AG09319 (cell line): ENCODE measurements at places on chromosomes 5 and 9.

DNA sequence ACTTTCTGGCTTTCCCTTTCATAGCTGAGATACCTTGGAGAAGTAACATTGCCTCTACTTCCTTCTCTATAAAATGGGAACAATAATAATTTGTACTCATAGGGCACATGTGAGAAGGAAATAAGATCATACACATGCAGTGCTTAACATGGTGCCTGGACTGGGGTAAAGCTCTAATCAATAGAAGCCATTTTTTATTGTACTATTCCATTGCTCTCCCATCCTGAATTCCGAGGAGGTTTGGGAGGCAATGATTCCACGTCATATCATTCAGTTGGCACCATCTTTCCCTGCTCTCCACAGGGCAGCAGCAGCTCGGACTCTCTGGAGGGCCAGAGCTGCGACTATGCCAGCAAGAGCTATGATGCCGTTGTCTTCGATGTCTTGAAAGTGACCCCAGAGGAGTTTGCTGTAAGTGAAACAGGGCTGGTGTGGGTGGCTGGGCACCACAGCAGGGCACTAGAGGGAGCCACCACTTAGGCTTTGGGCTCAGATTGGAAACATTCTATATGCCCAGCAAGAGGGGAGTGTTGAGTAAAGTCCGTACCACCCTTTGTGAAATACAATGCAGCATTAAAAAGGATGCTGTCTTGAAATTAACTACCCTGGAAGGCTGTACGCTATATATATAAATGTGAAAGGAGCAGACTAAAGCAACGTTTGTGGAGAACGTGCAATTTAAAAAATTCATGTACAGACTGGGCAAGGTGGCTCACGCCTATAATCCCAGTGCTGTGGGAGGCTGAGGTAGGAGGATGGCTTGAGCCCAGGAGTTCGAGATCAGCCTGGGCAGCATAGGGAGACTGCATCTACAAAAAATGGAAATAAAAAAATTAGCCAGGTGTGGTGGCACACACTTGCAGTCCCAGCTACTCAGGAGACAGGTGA, 51.2 kb downstream of the RALGPS1 start:
- DNase-seq = peak; percentile 37

DNA sequence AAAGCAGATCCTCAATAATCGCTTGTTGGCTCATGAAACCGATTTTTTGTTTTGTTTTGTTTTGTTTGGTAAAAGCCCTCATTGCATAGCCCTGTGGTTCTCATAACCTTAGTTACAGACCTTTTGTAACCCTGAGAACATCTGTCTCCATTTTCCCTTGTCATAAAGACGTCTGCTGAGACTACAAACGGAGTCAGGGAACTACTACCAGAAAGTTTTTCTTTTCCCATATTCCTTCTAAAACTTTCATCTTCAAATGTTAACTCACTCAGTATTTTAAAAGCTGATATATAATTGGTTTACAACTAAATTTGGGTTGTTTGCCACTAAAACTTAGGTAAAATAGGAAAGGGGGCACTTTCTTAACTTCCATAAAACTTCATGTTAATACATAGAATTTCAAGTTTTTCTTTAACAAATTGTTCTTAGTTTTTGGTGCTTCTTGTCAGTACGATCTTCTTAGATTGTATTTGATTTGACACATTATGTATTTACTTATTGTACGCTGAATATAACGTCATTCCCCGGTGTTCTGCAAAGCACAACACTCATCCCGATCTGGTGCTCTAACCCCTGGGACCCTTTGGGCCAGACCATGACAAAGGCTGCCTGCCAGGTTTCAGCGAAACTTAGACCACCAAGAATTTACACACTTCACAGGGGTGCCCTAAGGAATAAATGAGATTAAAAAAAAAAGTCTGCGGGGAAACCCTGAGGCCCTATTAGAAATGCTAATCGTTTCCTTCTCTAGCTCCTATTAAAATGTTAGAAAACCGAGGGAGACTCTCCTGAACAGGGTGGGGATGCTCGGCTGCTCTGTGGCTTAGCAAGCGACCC, 1.1 kb upstream of the ANP32B start:
- no peak for DNase-seq

GRCh38 chr5:95417971-95418370, 26.8 kb downstream of the FAM81B start:
- DNase-seq = no peak

GRCh38 chr9:34271265-34272006, 57.6 kb downstream of the KIF24 start:
- no peak for DNase-seq

DNA sequence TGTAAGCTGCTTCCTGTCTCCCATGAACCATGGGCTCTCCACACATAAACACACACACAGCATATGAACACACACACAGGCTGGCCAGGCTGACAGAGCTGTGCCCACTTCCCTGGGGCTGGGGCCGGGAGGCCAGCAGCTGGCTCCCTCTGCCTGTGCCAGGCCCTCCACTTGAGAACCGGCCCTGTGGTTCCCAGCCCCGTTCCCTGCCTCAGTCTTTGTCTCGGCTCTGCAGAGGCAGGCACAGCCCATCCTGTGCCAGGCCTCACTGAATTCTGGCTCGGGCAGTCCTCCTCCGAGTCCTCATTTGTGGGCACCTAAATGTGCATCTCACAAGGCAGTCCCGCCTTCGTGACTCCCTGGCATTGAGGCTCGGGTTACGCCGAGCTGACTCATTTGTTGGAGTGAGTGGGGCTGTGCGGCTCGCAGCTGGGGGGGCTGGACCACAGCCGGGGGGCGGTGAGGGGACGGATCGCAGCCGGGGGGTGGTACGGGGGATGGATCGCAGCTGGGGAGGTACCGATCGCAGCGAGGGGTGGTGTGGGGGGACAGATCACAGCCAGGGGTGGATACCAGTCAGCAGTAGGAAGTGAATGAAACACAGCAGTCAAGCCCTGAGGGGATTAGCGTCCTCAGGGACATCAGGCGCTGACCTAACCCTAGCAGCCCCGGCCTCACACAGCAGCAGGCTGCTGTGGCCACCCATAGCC, 72.3 kb downstream of the PSMB7 start:
- DNase-seq = peak; percentile 75

GRCh38 chr5:143065185-143065965, 295.2 kb downstream of the ARHGAP26 start:
- DNase-seq = peak; percentile 78

- no peak for DNase-seq
Observed at GRCh38 chr9:77554586-77555105, 93.5 kb downstream of the GNA14 start.

DNA sequence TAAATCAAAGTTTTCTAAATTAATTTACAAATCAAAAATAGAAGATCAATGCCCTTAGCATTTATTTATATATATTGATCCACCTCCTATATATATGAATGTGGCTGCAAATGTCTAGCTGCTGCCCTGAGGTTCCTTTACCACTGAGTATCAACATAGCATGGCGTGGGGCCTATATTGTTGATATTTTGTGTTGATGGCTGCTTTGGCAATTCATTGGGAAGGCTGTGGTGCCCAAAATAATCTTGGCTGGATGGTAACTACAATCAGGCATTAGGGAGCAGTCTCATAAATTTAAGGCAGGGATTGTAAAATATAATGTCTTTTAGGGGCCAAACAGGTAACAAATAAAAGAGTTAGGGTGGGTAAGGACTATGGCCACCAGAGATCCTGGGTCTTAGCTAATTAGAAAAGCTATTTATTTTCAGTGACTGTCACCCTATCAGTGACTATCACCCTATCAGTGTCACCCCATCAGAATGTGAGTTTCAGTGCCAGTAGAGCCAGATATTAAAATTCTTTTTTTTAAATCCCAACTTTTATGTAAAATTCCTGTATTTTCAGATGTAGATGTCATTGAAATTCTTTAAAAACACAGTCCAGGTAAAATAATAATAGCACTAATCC, 190.7 kb upstream of the PCSK5 start:
- no peak for DNase-seq

DNA sequence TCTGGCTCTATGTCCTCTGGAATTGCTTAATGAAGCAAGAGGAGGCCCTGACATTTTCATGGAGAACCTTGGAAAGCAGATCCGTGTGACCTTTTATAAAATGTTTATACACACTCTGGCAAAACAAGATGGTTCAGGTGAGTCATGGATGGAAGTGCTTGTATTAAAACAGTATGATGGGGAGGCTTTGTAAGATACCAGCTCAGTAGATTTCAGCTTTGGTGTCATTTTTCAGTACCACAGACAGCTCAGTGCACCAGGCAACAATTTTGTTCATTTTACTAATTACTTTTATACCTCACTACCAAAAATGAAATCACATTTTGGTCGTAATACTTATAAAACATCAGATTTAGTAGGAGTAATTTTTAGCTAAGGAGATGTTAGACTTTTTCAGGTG, 5.2 kb downstream of the KCNN2 start:
- no peak for DNase-seq

GRCh38 chr9:76798527-76798926, 34.3 kb downstream of the PCA3 start:
- DNase-seq = no peak

DNA sequence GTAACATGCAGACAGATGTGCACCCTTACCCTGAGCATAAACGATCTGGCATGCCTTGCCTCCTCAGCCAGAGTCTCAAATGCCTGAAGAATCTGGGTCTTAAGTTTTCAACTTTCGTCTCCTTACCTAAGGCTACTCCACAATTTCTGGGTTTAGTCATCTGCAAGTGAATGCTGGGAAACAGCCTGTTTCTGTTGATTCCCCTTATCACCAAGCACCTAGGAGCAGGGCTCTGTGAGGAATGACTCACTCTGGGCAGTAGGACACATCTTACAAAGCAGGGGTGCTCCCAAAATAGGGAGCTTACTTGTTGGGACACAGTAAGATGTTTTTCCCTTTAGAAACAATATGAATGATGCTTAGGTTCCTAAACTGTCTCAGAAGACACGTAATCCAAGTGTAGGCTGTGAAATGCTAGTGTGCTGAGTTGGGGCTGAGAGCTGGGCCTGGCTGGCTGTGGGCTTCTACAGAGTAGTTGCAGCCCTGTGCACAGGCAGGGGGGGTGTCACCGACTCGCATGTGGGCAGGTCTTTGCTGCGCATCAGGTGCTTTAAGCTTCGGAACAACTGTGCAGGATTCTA, 58.0 kb downstream of the DAP start:
- DNase-seq = no peak

GRCh38 chr5:157203417-157203816, 22.8 kb downstream of the ITK start:
- DNase-seq = no peak

DNA sequence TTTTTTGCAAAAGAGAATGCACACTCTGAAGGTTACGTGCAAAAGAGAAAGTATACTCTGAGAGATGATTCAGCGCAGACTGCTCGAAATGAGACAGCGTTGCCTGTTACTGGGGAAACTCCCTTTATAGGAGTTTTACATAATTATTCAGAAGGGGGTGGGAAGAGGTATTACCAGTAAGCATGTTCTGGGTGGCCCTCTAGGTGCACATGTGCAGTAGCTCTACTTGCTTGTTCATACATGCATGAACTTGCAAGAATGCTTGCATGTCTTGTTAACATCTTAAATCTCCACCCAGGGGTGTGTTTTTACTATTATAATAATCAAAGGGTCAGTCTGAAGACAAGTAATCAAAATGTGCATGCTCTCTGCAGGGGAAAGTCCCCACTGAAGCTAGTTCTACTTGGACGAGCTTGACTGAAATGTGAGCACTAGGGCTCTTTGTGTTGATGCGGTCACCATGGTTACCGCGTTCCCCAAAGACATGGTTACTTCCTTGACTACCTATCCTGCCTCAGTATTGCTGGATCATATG, 75.5 kb downstream of the SGCD start:
- DNase-seq = no peak

- DNase-seq = no peak
Observed at GRCh38 chr9:113720495-113720894, 155.6 kb upstream of the ZNF618 start.

- DNase-seq = no peak
Observed at GRCh38 chr9:71921190-71921814, 9.9 kb downstream of the C9orf85 start.

DNA sequence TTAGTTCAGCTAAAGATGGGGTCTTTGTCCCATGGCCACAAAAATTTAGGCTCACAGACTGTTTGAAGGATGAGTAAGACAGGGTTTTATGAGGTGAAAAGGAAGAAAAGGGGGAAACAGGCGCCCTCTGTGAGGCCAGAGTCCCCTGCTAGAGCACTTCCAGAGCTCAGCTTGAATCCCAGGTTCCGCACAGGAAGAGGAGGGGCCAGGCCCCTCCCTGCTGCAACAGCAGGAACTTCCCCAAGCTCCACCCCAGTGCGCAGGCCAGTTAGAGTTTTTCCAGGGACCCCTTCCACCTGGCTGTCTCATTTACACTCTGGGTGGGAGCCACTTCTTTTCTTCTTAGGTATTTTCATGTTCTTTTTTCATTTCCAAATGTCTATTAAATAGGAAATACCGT, 480.8 kb downstream of the PSAT1 start:
- no peak for DNase-seq

GRCh38 chr5:175115831-175116230, 328.2 kb downstream of the DRD1 start:
- no peak for DNase-seq

- DNase-seq = peak; percentile 36
Observed at GRCh38 chr5:81290146-81290545, 11.2 kb upstream of the ZCCHC9 start.

- no peak for DNase-seq
Observed at GRCh38 chr9:113164536-113165300, 13.9 kb downstream of the SLC31A2 start.

DNA sequence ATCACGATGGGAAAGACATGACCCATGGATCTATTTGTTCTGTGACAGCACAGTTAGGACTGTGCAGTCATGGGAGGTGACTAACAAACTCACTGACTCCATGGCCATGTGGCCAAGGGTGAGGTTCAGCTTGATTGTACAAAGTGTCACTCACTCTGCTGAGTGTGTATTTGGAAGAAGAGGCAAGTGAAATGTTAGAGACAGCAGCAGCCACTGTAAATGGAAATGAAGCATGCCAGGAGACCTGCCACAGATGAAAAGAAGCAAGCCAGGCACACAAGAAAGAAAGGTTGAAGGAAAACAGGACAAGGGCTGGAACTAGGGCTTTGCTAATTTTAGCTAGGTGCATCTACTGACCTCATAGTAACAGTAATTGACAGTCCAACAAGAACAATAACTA, 42.7 kb upstream of the PALM2AKAP2 start:
- no peak for DNase-seq

- DNase-seq = no peak
Observed at GRCh38 chr5:13831351-13831750, 113.1 kb downstream of the DNAH5 start.

GRCh38 chr9:109139851-109140250, 20.1 kb upstream of the TMEM245 start:
- DNase-seq = no peak
